Stimulated activated CD8-positive, alpha-beta memory T cell treated with anti-CD3 and anti-CD28 coated beads, Interleukin-7, amount 100 ng/mL, for 1 hour (primary cell): ENCODE measurements at places on chromosomes 7 and 10.

DNA sequence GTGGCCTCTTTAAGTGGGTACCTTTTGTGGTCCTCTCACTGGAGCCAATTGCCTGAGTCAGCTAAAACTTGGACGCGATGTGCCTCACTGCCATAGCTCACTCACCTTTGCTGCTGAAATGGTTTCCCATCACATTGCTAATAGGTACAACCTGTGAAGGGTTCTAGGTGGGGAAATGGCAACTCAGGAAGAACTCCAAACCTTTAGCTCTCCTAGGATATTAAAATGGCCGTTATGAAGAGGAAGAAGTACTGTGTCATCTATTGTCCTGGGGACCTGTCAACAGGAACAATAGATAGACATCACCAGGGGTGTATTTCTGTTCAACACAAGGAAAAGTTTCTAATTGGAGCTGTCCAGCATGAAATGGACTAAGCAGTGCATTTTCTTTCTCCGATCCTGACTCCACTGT is 1.2 kb upstream of the ZNF655 start:
- DNase-seq: no peak

GRCh38 chr7:7917593-7917992 is 51.0 kb upstream of the GLCCI1 start:
- no peak for DNase-seq

DNA sequence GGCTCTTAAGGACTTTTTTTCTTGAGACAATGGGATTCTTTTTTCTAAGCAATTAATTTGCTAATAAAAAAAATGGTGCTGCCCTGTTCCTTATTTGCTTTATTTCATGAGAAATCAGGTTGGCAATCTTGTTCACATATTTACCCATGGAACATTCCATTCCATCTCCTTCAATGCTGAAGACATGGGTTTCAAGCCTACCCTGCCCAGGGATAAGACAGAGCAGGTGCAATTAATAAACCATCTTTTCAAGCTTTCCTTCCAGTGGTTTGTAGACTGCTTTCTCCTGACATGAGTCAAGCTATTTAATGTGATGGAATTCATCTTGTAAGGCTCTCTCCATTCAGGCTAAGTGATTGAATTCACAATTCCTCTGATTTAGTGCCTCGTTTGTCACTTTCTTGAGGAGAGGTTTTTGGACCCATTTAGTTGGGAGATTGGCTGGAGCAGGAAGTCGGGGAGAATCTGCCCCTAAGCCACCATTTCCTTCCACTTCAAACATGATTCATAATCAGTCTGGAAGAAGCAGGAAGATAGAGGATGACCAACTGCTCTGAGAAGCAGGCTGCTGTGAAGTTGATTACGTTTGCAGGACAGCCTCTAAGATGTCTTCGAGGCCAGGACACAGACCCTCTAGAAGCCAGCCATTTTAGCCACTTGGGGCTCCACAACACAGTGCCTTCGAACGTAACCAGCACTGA is 552.4 kb upstream of the GALNT17 start:
- no peak for DNase-seq

GRCh38 chr7:47611045-47611511 is 29.2 kb upstream of the TNS3 start:
- DNase-seq: no peak
